Breast epithelium (tissue), 4 donors: ENCODE measurements at places on chromosomes 3 and 15. TPM values are rescaled to one million over a fixed set of nuclear protein-coding genes. Genes with fewer than 3 reads are reported as not detected.

C3orf20 gene
- 0.15 TPM for total RNA-seq

ELL3 gene
- 5.2 TPM for total RNA-seq

SPTSSB gene
- total RNA-seq = 2.0 TPM

KLHL40 gene
- not detected for total RNA-seq

THAP10 gene
- total RNA-seq = 5.1 TPM

TMC3 gene
- total RNA-seq = 0.15 TPM

ARGFX gene
- total RNA-seq = not detected

PROS1 gene
- total RNA-seq = 65.4 TPM

MYO5C gene
- 51.5 TPM for total RNA-seq

MOBP gene
- total RNA-seq = not detected

A4GNT gene
- total RNA-seq = not detected

ARHGEF26 gene
- total RNA-seq = 19.8 TPM
